Activated CD4-positive, alpha-beta memory T cell treated with anti-CD3 and anti-CD28 coated beads, Interleukin-2, amount 10 ng/mL, durations not matched to agents 7 days and 5 days (primary cell): ENCODE measurements at places on chromosomes 6 and 20.

DNA sequence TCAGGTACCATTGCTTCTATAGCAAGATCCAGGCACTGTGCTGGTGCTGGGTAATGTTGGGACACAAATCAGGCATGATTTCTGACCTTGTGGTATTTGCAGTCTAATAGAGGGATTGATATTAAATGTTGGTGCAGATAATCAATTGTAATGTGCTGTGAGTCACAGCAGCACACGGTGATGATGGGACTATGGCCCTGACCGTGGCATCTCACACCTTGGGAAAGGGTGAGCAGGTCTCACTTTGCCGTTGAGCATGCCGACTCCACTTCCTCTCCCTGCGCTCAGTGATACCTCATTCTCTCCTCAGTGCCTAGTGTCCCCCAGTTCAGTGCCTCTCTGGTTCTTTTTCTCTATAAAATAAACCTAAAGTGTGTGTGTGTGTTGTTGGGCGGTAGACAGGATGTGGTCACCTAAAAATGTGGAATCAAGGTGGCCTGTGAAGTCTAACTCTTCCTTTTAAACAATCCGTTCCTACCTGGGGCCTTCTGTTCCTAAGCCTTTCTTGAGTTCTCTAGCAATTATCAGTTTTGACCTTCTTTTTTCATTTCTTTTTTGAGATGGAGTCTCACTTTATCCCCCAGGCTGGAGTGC is 188.5 kb downstream of the REV3L start:
- peak overlapping the region; percentile 6 for H3K27ac ChIP-seq
- peaks cover 20% of the 10 kb centered on the region for H3K4me1 ChIP-seq
- H3K27me3 ChIP-seq, result no peaks in the 10 kb centered on the region
- no peak for DNase-seq

DNA sequence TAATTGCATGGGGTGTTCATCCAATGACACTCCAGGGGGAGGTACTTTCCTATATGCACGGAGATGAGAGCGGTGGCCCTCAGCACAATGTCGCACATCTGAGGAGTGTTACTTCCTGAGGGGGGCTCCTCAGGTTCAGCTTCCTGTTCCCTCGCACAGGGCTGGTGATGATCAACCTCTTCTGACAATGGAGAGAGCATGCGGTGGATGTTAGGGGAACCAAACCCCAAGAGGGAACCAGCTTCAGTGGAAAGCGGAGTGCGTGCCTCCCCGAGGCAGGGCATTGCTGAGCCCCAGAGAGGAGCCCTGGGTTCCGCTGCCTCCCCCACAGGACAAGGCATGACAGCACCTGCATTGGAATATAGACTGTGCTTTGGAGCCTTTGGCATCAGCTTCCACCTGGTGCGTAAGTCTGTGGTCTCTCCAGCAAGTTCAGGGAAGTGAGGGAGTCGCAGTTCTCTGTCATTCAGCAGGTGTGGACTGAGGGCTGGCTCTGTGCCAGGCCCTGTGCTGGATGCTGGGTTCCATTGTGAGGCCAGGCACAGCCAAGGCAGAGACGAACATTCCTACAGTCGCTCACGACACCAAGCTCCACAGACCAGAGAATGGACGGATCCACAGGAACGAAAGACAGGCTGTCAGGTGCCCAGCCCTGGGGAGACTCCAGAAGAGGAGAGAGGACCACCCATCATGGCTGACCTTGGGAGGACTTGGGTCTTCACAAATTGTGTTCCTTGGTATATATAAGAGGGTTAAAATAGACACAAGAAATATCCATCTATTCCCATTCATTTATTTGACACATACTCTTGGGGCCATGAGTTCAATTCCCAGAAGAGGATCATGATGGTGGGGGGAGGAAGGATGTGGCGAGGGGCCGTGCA is 3.9 kb upstream of the ZNF831 start:
- H3K4me1 ChIP-seq, result peaks cover 68% of the 10 kb centered on the region
- peaks cover 1% of the 10 kb centered on the region for H3K27me3 ChIP-seq
- peaks cover 8% of the 10 kb centered on the region for H3K36me3 ChIP-seq

- H3K27ac ChIP-seq, result no peak overlapping the region
- DNase-seq, result no peak
- no peaks in the 10 kb centered on the region for H3K36me3 ChIP-seq
- no peaks in the 10 kb centered on the region for H3K4me1 ChIP-seq
Measured at GRCh38 chr6:133637436-133637835, 251.5 kb upstream of the TCF21 start.

DNA sequence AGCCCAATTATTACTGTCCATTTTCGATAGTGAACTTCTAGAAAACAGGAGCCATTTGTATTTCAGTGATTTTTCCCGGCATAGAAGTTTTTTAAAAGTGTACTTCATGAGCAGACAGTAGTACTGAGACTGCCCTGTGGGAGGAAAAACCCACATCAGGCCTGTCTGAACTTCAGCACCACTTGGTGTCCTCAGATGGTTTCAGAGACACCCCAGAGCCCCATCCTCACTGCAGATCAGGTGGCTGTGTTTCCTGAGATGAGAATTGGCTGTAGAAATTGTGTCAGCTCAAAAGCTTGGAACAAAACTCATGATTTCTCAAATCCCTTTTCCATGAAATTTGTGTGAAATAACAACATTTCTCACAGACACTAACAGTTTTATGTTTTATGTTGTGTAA is 110.0 kb upstream of the RIN2 start:
- no peaks in the 10 kb centered on the region for H3K36me3 ChIP-seq
- H3K27ac ChIP-seq, result no peak overlapping the region
- H3K4me1 ChIP-seq, result no peaks in the 10 kb centered on the region
- no peak overlapping the region for H3K4me3 ChIP-seq

DNA sequence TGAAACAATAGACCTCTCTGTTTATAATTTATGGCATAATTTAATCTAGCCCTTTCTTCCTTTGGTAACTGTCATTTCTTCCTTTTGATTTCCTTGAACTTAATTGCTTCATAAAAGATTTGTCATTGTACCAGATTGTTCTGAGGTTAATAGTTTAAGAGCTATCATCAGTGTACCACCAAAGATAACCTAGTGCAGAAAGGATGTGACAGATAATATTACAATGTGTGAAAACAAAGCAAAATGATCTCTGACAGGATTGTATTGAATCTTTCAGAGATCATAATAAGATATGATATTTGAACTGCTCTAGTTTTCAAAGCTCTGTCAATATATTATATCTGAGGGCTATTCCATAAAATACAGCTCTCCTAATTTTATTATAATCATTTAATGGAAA is 132.1 kb upstream of the PTCHD4 start:
- H3K27ac ChIP-seq, result no peak overlapping the region
- H3K36me3 ChIP-seq, result no peaks in the 10 kb centered on the region
- H3K27me3 ChIP-seq, result no peaks in the 10 kb centered on the region
- no peak overlapping the region for H3K4me3 ChIP-seq
- no peaks in the 10 kb centered on the region for H3K4me1 ChIP-seq

DNA sequence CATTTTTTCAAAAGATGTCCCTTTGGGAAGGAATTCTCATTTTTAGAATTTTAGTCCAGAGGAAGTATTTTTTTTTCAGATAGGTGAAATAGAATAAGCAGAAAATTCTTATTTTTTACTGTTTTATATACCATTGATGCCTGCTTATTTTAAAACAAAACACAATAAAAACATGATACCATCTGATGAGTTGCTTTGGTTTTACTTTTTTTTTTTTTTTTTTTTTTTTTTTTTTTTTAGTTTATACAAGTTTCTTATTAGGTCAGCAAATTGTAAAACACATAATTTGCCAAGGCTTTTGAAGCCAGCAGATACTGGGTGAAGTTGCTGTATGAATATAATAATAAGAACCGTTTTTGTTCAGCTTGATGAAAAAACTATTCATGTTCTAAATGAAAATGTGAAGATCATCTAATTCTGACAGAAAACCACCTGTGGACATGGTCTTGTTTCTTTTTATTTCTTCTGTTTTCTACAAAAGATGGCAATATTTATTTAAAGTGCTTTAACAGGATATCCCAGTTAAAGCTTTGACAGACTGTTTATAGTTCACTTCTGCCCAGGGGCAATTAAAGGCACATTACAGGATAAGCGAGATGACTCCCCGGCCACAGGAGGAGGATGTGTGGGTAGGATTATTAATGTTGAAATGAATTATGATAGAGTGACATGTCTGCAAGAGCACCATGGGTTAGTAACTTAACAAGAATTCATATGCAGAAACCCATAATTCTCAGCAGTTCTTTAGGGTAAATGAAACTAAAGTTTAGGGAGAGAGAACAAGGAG is 31.1 kb downstream of the MYB start:
- H3K27ac ChIP-seq, result peak overlapping the region; percentile 77
- H3K4me1 ChIP-seq, result peaks cover 42% of the 10 kb centered on the region
- H3K27me3 ChIP-seq, result no peaks in the 10 kb centered on the region
- peak; percentile 41 for DNase-seq

DNA sequence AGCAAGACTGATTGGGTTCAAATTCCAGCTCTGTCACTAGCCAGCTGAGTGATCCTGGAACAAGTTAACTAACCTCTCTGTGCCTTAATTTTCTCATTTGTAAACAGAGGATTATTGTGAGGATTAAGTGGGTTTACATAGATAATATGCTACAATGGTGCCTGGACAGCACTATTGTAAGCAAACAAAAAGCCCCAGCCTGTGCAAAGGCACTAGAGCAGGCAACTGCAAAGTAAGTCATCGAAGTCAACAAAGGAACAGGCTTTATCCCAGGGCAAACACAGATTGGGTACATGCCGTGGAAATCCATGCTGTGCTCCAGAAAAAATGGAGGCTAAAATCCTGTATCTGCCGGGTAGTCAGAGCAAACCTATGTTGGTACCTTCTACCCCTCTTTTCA is 43.2 kb upstream of the CTNNBL1 start:
- no peaks in the 10 kb centered on the region for H3K36me3 ChIP-seq
- no peak overlapping the region for H3K27ac ChIP-seq

GRCh38 chr6:32424589-32425300 is 14.9 kb upstream of the HLA-DRA start:
- H3K27me3 ChIP-seq, result peaks cover 43% of the 10 kb centered on the region
- H3K4me3 ChIP-seq, result no peak overlapping the region
- DNase-seq, result no peak
- H3K4me1 ChIP-seq, result peaks cover under 1% of the 10 kb centered on the region
- H3K36me3 ChIP-seq, result no peaks in the 10 kb centered on the region

GRCh38 chr20:37590938-37591490 is 63.3 kb upstream of the BLCAP start:
- no peak overlapping the region for H3K27ac ChIP-seq
- peaks cover 17% of the 10 kb centered on the region for H3K27me3 ChIP-seq
- H3K36me3 ChIP-seq, result no peaks in the 10 kb centered on the region
- DNase-seq, result no peak

- no peaks in the 10 kb centered on the region for H3K27me3 ChIP-seq
- H3K4me1 ChIP-seq, result peaks cover 50% of the 10 kb centered on the region
- H3K4me3 ChIP-seq, result peak overlapping the region; percentile 57
- peaks cover 1% of the 10 kb centered on the region for H3K36me3 ChIP-seq
- peak; percentile 79 for DNase-seq
Measured at GRCh38 chr6:5174244-5174643, 86.5 kb downstream of the LYRM4 start.

DNA sequence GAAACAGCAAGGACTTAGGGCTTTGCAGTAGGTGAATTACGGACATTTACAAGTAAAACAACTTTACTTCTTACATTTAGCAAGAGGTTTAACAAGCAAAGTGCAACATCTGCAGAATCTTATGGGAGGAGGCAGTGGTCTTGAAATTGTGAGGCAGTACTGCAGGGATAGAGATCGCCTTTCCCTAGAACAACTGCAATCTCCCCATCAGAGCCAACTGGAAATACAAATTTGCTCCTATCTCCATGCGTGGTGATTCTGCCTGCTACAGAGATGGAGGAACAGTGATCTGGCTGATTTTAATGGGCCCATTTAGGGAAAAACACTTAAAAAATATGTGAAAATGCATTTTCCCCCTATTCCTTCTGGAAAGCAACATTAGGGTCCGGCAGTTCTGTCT is 25.9 kb downstream of the GNAS start:
- peaks cover under 1% of the 10 kb centered on the region for H3K27me3 ChIP-seq
- no peak for DNase-seq
- H3K4me3 ChIP-seq, result no peak overlapping the region
- H3K27ac ChIP-seq, result peak overlapping the region; percentile 69
- peaks cover 17% of the 10 kb centered on the region for H3K4me1 ChIP-seq

DNA sequence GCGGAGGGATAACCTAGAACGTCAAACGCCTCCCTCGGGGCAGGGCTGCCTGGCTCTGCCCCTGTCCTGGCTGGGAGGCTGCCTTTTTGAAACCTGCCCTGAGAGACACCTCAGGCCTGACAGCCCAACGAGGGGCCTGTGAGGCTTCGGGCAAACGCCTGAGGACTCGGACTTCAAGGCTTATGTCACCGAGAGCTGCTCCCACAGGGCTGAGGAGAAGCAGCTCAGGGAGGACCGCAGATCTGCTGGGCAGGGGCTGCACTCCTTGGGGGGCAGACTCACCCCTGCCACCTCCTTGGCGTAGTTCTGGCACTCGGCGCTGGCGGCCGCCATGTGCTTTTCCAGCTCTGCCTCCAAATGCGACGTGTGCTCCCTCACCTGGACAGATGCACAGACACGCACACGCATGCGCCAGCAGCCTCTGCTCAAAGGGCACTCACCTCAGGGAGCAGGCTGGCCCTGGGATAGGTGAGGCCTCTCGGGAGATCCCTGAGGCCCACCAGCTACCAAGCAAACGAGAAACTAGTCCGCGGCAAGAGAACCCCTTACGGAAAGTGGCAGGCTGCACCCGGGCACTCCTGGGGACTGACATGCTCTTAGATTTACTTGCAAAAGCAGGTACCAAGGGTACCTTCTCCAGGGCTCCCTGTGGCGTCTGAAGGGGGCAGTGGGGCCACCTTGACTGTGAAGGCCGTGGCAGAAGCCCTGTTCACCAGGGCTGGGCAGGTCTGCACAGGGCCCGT is 49.6 kb downstream of the DSTN start:
- no peak overlapping the region for H3K4me3 ChIP-seq
- DNase-seq, result peak; percentile 12
- peaks cover 8% of the 10 kb centered on the region for H3K4me1 ChIP-seq
- H3K36me3 ChIP-seq, result peaks cover 40% of the 10 kb centered on the region
- H3K27ac ChIP-seq, result no peak overlapping the region

DNA sequence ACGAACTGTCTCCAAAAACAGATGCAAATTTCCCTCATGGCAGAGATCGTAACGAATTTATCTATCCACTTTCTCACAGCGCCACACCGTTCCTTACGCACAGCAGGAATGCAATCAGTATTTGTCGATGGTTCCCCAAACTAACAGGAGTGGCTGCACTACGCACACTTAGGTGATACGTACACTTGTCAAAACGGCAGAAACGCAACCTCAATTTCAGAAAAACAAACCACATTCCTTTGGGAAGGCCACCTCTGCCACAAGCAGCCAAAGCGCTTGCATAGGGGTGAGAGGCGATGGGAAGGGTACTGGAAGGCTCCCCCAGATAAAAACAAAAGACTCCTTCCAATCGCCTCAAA is 638 bp downstream of the MDN1 start:
- H3K4me1 ChIP-seq, result peaks cover 35% of the 10 kb centered on the region
- peak overlapping the region; percentile 88 for H3K4me3 ChIP-seq
- DNase-seq, result no peak
- peaks cover 13% of the 10 kb centered on the region for H3K36me3 ChIP-seq
- H3K27ac ChIP-seq, result peak overlapping the region; percentile 89
- no peaks in the 10 kb centered on the region for H3K27me3 ChIP-seq

GRCh38 chr20:1857466-1857865 is 37.7 kb upstream of the SIRPA start:
- peaks cover 10% of the 10 kb centered on the region for H3K27me3 ChIP-seq
- H3K4me3 ChIP-seq, result no peak overlapping the region
- no peaks in the 10 kb centered on the region for H3K4me1 ChIP-seq

GRCh38 chr6:168122011-168122410 is 43.0 kb upstream of the FRMD1 start:
- H3K4me1 ChIP-seq, result peaks cover 3% of the 10 kb centered on the region
- H3K36me3 ChIP-seq, result no peaks in the 10 kb centered on the region
- H3K27ac ChIP-seq, result no peak overlapping the region

- H3K27me3 ChIP-seq, result no peaks in the 10 kb centered on the region
- no peak overlapping the region for H3K4me3 ChIP-seq
- no peaks in the 10 kb centered on the region for H3K36me3 ChIP-seq
- H3K27ac ChIP-seq, result no peak overlapping the region
- DNase-seq, result no peak
- H3K4me1 ChIP-seq, result no peaks in the 10 kb centered on the region
Measured at GRCh38 chr20:41927189-41927588, 309.0 kb upstream of the CHD6 start.
